ENCODE measurements at places on chromosomes 6 and 20.
A peak's percentile ranks its signal among the peaks of the same experiment; 100 is the strongest.

DNA sequence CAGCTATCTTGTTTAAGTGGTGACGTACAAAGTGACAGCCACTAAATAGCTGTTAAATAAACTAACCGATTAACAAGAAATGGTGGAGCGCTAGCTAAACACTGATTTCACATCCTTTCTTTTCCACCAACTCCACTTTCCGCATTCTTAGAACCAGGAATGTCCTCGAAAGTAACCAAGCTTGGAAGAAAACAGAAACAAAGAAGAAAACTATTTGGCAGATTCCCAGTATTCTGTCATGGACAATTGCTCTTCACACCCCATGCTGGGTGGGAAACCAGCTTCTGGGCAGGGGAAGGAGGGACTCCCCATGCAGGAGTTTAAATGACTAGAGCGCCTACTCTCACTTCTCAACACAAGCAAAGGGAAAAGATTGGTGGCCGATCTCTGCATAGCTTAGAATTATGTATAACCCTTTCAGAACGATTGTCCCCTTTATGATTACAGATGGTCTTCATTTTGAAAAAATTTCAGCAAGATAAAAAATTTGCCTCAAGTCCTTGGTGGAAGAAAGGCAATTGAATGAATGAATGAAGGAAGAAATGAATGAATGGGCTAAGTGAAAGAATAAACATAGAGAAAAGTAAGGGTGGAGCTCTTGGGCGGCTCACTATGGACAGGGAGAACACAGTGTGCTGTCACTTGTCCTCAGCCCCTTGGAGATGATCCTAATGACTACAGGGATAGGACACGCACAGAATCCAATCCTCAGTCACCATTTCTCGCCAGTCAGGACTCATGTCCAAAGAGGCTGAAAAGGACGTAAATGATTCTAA lies 148.7 kb upstream of the NEDD9 start:
- no peak for DNase-seq

DNA sequence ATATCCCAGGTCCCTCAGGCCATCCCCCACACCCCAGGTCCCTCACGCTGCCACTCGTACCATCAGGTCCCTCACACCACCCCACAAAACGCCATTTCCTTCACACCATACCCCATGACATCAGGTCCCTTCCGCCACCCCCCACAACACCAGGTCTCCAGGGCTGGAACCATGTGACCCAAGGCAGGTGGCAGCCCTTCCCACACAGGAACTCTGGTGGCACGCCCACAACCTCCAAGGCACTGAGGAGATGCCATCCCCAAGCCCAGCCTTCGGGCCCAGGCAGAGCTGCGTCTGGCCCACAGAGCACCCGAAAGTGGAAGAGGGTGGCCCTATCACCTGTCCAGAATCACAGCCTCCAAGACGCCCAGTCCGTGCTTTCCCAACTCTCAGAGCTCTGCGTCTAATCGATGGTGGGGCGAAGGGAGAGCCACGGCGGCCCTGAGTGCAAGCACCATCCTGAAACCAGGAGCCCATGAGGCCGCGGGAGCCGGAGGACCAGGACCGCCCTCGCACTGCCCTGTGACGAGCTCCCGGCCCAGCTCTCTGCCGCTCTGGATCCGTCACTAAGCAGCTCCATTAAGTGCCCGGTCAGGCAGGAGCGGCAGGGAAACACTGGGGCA lies 12.7 kb downstream of the TAF4 start:
- no peak for DNase-seq

DNA sequence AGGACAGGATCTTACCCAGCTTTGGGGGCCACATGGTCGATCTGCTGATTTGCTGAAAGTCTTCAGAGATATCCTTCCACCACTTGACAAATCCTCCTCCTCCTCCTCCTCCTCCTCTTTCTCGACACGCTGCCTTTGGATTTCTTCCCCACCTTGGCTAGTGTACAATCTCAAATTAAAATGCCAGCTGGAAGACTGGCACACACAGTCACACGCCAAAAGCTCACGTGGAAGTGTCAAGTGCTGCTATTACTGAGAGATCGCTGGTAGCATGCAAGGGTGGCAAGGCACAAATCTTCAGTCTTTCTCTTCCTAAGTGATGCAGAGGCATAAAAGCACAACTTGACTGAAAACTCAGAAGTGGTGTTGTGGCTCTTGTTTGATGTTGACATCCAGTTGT lies 35.3 kb downstream of the GPR6 start:
- no peak for DNase-seq

DNA sequence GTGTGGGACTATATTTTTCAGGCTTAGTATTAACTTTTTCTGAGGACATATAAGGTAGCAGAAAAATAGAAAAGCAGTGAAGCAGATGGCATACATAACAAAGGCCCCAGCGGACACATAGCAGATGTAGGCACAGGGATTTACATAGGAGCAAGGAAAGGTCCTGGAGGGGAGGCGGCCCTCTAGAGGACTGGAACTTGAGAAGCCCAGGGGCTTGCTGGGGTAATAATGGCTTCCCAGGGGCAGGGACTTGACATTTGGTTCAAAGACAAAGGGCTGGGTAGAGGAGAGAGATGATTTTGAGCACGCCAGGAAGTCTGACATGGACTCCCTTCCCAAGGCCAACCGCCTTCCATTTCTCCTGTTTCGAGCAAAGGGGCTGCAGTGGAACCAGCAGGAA lies 31.7 kb upstream of the OSTM1 start:
- no peak for DNase-seq

GRCh38 chr20:2408111-2408510 lies 27.4 kb downstream of the TGM6 start:
- DNase-seq, result no peak

- peak; percentile 31 for DNase-seq
Measured at GRCh38 chr20:43691928-43692524, 25.1 kb downstream of the MYBL2 start.

GRCh38 chr6:8229915-8230756 lies 127.8 kb upstream of the EEF1E1 start:
- DNase-seq, result no peak

DNA sequence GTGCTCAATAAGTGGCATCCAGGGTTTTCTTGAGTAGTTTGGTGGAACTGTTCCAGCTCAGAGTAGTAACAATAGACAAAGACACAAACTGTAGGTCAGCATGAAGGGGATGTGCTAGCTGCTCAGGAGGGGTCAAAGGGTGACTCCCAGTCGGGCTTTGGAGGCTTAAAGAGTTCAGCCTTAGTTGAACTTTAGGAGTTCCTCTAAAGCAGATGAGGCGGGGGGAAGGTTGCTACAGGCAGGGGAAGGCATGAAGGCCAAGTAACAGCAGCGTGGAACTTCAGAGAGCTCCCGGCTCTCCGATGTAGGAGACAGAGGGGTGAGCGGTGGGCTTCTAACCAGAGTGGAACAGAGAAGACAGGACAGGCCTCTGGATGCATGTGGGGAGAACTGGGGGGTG lies 115.5 kb upstream of the CD93 start:
- DNase-seq, result no peak

GRCh38 chr6:129398764-129399163 lies 311.2 kb downstream of the ARHGAP18 start:
- no peak for DNase-seq

- no peak for DNase-seq
Measured at GRCh38 chr6:163897669-163898068, 483.2 kb downstream of the QKI start.

Measured in SW 1271 (cell line).